ENCODE measurements at places on chromosomes 4 and X. TPM values are rescaled to one million over a fixed set of nuclear protein-coding genes. Genes with fewer than 3 reads are reported as not detected.
A peak's percentile ranks its signal among the peaks of the same experiment; 100 is the strongest.

DNA sequence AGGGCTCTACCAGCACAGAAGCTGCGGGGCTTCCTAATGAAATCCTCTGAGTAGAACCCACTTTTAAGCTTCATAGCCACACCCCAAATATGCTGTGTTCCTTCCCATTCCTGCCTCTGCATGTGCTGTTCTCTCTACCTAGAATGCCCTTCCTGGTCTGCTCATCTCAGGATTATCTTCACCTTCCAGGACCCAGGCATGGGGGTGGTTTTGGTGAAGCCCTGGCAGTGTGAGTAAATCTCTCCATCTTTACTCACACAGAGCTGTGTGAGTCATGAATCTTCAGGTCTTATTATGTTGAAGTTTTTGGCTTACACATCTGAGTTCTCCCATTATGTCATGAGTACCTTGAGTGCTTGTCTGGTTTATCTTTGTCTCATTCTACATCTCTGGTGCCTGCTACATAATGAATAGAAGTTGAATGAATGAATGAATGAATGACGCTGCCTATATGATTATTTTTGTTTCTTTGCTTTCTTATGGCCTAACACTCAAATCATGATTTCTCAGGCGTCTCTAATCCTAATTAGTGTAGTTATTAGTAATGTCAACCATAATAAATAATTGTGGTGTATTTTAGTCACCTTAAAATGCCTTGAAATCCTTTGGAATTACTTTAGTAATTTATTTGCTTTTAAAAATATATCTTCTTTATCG, 41.9 kb downstream of the HADH start:
- DNase-seq, result no peak

The DSPP gene
- not detected for polyA plus RNA-seq

DNA sequence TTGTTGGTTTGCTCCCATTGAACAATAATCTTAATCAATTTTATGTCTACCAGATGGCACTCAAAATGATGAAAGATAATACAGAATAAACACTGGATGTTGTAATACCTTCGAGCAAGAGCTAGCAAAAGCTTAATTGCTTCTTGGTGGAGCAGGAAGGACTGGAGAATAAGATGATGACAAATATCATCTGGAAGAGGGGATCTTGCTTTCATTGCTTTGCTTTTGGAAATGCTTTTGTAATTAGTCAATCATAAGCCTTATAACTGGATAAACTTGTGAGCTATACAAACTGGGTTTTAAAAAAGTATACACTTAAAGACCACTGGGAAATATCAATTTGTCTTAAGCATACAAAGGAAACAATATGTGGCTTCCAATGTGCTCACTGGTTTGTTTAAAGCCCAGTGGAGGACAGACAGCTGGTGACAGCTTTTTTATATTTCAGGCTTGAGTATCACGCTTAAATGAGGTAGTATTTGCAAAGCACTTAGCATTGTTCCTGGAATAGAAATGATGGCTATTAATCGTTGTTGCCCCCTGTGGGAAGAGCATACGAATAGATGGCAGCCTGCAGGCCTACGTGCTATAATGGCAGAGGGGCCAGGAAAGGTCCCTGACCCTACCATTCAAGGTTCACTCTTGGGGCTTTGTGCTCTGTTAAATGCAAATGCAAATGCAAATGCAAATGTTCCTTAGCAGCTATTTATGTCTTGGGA, 61.2 kb downstream of the TMEM150C start:
- DNase-seq, result peak; percentile 34

DNA sequence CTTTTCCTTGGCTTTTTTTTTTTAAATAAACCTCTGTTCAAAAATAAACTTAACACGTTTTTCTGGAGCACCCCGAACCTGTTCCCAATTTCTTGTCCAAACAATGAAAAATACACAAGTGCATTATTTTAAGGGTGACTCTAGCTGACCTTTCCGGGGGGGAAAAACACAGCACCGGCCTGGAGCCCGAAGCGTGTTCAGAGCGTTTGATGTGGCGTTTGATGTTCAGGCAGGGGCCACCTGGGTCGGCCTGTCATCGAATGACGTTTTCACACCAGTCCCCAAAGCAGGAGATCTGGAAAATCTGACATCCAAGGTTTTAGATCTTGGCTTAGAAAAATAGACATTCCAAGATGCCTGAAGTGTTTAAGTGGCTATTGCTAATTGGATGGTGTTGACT, 282.1 kb downstream of the SHOX start:
- no peak for DNase-seq

The EGFL6 gene
- polyA plus RNA-seq, result not detected

- DNase-seq, result no peak
Observed at GRCh38 chrX:136765821-136766356, 14.8 kb downstream of the ARHGEF6 start.

- peak; percentile 2 for DNase-seq
Observed at GRCh38 chrX:151488677-151489076, 74.8 kb upstream of the PASD1 start.

DNA sequence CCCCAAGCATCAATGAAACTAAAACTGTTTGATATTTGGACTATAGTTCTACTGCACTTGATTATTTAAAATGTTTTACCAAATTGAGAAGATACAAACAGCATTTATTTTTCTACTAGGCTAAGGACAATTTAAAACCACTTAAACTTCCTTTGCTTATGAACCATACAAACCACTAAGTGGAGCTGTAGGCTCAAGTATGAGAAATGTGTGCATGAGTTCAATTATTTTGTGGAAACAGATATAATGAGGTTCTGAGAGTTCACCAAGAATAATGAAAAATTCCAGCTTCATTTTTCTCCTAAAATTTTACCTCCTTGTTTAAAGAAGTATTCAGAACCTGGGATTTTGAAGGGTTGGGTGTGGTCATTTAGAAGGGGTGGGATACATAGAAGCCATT, 63.1 kb downstream of the SERPINA7 start:
- DNase-seq, result peak; percentile 48

DNA sequence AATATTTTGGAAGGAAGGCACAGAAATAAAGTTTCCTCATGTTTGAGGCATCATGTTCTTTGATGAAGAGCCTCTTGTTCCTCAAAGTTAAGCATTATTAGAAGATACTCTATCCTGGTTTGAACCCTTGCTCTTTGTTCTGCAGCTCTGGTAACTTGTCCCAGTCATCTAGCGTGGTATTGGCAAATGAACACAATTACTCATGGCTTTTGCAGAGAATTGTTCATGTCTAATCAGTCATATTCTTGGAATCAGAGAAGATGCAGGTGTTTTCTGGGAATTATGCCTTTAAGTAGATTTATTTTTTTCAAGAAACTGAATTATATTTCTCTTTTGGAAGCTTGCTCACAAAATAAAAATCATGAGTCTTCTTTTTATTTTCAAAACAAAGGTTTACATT, 52.9 kb upstream of the HPGDS start:
- peak; percentile 8 for DNase-seq

The CFAP47 gene
- polyA plus RNA-seq, result not detected

- no peak for DNase-seq
Observed at GRCh38 chr4:8109406-8110065, 49.1 kb downstream of the ABLIM2 start.

- DNase-seq, result no peak
Observed at GRCh38 chr4:3041192-3042142, 32.9 kb downstream of the HTT-AS start.

DNA sequence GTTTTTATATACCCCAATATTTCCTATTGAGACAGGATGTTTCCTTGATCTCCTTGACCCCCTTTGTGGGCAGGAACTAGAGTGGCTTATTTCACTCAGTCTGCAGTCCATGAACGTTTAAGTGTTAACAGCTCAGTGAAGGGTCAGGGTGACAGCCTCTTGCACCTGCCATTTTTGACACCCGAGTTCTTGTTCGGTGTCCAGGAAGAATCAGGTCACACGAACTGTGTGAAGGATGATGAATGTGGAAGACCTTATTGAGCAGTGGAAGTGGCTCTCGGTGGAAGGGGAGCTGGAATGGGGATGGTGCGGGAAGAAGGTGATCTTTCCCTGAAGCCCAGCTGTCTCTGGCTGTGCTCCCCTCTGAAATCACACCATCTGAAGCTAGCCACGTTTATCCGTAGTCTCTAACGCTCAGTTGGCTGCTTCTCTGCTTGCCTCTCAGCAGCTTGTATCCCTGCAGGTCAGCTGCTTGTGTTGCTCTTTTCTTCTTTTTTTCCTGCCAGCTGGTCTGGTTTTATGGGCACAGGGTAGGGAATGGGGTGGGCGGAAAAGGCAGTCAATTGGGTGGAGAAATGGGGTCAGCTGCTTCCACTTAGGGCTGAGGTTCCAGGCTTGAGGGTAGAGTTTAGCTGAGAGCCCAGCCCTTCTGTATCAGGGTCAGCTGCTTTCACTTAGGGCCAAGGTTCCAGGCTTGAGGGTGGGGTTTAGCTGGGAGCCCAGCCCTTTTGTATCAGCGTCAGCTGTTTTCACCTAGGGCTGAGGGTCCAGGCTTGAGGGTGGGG, 29.0 kb upstream of the CCNG2 start:
- DNase-seq, result no peak

DNA sequence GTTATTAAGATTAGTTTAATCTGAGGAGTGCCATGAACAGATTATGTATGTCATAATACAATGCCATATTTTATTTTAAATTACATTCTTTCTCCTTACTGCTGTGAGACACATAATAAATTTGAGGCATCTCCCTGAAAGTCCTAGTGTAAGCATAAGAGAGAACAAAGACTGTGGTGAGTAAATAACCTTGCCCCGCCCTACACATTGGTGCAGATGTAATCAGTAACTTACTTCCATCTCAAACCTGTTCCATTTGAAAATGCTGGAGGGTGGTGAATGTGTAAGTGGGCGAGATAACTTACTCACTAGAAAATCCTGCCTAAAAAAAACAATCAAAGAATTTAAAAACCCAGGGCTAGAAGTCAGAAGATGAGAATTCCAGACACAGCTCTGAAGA, 338.1 kb upstream of the SLIT2 start:
- DNase-seq, result no peak

DNA sequence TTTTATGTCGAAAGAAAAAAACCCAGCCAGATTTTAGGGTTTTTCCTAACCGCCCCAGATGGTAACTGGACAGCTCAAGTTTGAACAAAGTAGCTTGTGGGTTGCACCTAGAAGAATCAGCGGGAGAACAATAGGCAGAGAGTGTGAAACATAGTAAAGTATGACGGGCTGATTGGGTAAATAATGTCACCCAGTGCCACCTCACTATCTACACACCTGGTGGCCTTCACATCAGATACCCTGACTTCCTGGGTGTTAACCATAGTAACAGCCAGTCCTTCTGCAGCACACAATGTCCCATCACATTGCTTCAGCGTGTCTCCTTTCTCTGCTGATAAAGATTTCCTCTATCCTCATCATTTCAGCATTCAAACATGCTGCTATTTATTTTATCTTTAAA, 159.1 kb upstream of the HS3ST1 start:
- DNase-seq, result no peak

- DNase-seq, result no peak
Observed at GRCh38 chrX:69293776-69294601, 128.7 kb upstream of the PJA1 start.

The NPY2R gene
- polyA plus RNA-seq, result not detected

DNA sequence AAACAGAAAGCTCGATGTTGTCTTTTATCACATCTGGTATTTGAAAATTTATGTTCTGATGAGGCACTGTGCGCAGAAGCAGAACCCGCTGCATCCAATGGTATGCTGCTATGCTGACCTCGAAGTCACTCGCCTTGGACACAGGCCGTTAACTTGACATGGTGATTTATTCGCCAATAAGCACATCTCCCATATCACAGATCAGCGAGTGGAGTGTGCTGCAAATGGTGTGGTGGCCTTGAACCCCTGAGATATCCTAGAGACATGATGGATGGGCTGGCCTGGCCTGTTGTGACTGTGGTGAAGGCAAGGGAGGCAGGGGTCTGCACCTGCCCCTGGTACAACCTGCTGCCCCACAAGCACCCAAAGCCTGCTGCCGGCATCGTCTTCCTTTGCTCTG, 175.4 kb upstream of the FRG1 start:
- DNase-seq, result no peak

- DNase-seq, result no peak
Observed at GRCh38 chr4:33262824-33263223, 2542.7 kb downstream of the PCDH7 start.
